B cell (primary cell): ENCODE measurements at places on chromosomes 3 and 15.
A peak's percentile ranks its signal among the peaks of the same experiment; 100 is the strongest.

DNA sequence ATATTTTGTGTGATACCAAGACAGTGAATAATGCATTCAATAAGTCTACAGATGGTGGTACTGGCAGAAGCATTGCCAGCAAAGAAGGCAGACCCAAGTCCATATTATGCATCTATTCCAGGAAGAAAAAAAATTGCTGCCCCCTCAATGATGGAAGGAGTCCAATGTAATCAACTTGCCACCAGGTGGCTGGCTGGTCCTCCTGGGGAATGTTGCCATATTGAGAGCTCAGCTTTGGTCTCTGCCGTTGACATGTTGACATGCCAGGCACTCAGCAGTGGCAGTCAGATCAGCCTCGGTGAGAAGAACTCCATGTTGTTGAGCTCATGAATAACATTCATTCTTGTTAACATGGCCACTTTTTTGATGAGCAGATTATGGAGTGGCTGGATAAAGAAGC lies 298.5 kb downstream of the IGSF11 start:
- no peak for DNase-seq

DNA sequence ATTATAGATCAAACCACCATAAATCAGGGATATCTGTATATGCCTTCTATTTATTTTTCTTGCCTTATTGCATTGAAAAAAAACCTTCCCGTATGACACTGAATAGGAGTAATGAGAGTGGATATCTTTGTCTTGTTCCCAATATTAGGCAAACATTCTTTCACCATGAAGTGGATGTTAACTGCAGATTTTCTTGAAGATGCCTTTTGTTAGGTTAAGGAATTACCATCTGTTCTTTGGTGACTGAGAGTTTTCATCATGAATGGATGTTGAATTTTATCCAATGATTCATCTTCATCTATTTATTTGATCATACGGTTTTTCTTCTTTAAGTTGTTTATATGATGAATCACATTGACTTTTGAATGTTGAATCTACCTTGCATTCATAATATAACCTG lies 47.1 kb upstream of the MECOM start:
- no peak for DNase-seq

DNA sequence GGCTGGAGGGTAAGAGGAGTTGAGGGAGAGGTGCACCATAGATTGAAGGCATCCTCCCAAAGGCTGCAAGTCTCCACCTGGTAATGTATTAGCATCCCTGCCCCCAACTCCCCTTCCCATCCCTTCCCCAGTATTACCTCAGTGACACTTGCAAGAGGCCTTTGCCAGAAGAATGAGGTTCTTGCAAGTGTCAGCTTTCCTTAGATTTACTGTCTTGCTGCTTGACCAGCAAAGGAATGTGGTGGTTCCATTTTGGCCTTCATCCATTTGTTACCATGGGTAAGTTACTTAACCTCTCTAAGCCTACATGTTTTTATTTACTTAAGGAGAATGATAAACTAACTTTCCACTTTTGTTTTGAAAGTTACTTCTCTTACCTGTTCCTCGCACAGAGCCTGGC lies 108.9 kb downstream of the LRTM1 start:
- DNase-seq = no peak

GRCh38 chr3:126017362-126017761 lies 48.4 kb downstream of the ROPN1B start:
- DNase-seq = no peak

DNA sequence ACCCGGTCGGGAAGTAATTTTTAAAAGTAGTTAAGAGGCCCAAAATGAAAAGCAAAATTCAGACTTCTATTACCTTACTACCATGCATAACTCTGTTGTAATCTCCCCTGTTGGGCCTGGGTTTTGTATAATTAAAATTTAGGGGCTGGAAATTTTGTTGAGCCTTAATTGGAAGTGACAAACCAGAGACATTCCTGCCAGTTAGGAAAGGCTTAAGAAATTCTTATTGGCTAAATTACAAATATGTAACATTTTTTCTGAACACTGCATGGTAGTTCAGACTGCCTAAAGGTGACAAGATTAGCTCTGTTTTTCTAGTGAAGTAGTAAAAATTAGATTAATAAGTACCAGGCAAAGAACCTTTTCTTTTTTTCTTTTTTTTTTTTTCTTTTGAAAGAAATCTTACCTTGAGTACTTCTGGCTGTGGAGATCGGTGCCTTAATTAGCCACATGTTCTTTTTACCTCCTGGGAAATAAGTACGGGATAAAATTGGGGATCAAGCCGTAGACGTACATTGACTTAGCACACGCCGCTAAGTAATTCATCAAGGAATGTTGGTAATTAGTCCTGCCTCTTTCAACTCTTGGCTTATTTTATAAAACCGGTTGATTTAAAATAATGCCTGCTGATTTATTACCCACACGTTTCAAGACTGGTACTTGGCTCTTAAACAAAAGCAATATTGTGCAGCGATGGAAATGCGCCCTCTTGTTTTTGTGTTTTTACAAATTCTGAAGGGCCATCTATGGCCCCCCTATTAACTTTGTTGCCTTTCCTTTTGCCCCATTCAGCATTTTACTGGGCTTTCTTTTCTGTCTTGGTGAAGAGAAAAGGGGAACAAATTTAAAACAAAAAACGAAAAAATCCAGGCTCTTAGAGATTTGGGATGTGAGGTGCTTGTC lies 111.2 kb upstream of the SAMMSON start:
- DNase-seq = no peak

- peak; percentile 83 for DNase-seq
Measured at GRCh38 chr15:81001152-81002008, 657 bp downstream of the TLNRD1 start.

DNA sequence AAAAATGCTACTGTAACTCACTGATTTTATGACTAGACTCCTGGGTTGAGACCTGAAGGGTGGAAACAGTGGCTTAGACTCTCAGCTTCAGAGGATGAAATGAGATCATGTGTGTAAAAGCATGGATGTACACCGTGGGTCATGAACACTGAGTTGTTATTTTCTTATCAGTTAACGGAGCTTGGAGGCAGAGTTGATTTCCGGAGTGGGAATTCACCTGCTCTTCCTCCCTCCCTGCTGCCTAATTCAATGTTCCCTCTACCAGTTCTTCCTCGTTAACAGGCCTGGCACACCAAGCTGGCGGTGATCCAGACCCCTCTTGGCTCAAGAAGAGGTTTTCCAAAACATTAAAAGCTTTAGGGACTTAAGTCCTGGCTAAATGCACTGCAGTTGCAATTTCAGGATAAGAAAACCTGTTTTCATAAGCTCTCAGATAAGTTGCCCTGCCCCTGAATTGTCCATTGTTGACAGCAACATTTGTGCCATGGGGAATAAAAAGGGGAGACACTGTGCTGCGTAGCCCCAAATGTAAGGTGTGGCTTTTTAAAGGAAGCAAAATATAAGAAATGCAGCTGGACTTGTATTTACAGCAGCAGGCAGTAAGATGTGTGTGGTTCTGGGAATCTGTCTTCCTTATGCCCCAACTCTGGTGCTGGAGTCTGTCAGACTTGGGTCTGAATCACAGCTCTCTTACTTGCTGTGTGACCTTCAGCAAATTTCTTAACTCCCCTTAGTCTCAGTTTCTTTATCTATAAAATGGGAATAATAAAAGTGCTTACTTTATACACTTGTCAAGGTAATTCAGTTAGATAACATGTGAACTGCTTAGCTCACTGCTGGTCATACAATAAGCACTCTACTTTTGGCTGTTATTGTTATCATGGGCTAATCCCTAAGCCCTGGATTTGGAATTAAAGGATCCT lies 9.9 kb downstream of the PDIA5 start:
- DNase-seq = no peak

- DNase-seq = peak; percentile 60
Measured at GRCh38 chr3:192566706-192567290, 160.5 kb downstream of the FGF12 start.

DNA sequence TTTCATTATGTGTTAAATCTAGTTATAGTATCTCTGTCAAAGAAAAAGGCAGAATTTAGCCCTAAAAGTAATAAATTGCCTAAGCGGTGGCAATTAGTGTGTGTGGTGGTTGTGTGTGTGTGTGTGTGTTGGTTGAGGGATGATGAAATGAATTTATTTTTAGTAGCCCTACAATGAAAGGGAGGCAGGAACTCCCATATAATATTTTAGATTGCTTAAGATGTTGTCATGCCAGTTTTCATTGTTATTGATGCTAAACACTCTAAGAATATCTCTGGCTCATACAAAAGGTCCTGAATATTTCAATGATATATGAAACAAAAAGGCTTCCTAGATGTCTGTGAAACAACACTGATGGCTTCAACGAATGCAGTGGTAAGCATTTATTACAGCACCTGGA lies 140.6 kb upstream of the TBC1D5 start:
- no peak for DNase-seq

DNA sequence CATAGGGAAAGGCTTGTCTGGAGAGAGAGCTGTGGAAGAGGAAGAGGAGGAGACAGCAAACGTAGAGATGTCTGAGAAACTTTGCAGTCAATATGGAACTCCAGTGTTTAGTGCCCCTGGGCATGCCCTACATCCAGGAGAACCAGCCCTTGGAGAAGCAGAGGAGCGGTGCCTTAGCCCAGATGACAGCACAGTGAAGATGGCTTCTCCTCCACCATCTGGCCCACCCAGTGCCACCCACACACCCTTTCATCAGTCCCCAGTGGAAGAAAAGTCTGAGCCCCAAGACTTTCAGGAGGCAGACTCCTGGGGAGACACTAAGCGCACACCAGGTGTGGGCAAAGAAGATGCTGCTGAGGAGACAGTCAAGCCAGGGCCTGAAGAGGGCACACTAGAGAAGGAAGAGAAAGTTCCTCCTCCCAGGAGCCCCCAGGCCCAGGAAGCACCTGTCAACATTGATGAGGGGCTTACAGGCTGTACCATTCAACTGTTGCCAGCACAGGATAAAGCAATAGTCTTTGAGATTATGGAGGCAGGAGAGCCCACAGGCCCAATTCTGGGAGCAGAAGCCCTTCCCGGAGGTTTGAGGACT lies 6.9 kb downstream of the MAP1A start:
- DNase-seq = no peak

- no peak for DNase-seq
Measured at GRCh38 chr3:6035626-6036025, 825.3 kb upstream of the GRM7 start.

DNA sequence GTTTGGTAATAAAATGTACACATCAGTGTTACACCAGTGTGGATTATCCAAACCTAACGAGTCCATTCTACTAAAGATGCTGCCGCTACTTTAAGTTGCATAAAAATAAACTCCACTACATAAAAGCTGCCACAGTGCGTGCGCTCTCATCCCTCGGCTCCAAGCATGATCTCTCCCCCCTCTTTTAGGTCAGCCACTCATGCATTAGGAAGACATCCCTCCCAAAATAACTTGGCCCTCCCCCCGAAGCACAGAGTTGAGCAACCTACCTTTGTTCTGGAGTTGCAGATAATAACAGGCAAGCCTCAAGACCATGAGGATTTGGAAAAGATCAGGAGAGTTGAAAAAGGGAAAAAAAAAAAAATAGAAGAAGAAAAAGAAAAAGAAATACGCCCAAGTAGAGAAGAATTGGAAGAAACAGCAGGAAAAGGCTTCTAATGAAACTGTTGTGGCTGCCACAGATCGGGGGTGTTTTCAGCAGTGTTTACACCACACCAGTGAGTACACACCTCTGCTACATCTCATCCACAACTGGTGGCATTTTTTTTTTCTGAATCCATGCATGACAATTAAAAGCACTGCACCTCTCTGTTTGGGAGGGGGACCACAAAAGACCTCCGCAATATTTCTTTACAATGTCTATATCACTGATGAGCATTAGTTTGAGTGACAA lies 339.2 kb downstream of the FOXP1 start:
- no peak for DNase-seq

- no peak for DNase-seq
Measured at GRCh38 chr3:139112230-139112558, 67.5 kb upstream of the PRR23C start.

GRCh38 chr3:181626036-181626435 lies 85.7 kb upstream of the SOX2 start:
- no peak for DNase-seq

DNA sequence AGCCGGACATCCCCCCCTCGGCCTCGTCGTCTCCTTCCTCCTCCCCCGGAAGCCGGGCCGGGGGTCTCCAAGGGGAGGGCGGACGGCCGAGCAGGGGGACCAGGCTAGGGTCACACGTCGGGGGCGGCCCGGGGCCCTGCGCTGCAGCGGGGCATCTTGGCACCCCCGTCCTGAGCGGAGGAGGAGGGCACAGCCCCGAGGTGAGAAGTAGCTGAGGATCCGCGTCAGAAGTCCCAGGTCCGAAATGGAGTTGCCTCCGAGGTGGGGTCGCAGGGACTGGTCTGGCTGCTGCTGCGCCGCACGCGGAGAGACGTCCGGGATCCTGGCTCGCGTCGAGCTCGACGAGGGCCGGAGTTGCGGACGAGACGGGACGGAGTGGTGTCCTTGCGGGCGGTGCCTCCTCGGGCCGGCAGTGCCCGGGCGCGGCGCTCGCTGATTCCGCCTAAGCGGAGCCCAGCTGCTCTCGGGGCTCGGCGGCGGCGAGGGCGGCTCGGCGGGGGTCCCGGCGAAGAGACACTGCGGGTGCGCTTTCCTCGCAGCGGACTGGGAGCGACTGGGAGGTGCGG lies at the start of gene ADCY5:
Gene ADCY5, minus strand, starts transcription at position 555 of the 566 bp plus-strand sequence. Its CDS starts 545 bp downstream, at position 10.
- DNase-seq = peak; percentile 44

DNA sequence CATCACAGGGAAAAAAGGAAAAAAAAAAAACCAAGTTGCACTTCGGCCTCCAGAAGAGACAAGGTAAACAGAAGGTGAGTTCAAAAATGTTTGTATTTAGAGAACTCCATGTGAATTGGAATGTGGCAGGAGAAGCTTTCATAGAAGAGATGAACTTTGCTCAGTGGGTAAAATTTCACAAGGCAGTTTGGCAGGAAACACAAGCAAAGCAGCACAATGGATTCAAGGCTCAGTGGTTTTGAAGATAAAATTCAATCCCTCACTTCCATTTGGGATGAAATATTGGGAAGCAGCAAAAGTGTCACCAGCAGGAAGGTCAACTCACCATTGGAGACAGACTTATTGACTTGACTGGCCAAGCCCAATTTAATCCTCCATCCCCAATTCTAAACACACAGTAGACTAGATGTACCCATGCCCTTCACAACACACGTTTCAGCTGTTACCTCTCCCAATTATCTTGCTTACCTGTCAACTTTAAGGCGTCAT lies 256.7 kb upstream of the ICE2 start:
- DNase-seq = no peak

DNA sequence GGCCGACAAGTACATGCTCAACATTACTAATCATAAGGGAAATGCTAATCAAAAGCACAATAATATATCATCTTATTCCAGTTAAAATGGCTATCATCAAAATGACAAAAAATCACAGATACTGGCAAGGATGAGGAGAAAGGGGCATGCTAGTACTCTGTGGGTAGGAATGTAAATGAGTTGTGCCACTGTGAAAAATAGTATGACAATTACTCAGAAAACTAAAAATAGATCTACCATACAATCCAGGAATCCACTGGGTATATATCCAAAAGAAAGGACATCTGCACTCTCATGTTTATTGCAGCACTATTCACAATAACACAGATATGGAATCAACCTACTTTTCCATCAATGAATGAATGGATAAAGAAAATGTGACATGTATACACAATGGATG lies 1256.5 kb downstream of the SI start:
- DNase-seq = no peak

GRCh38 chr3:143100451-143100850 lies 19.1 kb upstream of the CHST2 start:
- DNase-seq = no peak
